Liver (tissue), 10 donors: ENCODE measurements at places on chromosomes 5 and 9.

DNA sequence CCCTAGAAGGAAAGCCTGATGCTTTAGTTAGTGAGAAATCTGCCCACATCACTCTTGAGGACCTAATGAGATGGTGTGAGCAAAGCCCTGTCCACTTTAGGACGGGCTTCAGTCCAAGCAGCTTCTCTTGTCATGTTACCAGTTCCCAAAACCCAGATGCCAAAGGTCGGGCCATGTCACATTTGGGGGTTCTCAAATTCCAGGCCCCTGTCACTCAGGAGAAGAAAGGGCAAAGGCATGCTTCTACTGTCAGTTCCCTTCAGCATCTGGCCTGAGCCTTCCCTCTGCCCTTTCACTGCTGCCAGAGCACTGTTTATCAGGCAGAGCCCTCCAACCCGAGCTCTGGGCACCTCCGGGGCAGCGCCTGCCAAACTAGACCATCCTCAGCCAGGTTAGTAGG, 556.0 kb downstream of the BNC2 start:
- DNase-seq: no peak

DNA sequence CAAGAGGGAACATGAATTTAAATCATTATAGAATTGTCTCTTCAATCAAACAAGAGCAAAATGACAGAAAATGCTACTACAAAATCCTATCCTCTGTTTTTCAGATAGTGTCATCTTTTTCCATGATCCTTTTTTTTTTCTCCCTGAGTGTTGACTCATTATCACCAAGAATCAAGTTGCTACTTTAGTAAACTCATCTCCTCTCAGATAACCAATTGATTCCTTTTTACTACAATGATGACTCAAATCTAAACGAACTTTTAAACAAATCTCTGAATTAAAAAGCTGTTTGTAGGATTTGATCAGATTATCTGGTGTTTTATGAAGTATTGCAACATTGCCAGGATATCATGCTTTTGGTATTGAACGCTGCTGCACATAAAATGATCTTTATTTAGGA, 23.9 kb upstream of the IL7R start:
- DNase-seq: no peak

DNA sequence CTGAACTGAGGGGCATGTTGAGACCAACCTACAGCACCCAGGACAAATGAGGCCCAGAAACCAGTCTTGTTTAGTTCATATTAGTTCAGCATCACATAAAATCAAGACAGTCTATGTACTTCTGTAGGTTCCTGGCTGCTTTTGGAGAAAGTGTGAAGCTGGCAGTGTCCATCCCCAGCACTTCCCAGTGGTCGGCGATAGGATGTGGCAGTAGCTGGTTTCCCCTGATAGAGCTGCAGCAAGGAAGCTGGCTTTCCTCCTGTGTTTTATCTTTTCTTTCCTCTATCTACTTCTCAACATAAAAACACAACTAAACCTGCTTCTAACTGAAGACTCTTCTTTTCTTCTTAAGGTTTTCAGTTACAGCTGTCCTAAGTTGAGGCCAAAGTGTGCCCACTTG, 43.0 kb upstream of the SLC46A2 start:
- DNase-seq: no peak

DNA sequence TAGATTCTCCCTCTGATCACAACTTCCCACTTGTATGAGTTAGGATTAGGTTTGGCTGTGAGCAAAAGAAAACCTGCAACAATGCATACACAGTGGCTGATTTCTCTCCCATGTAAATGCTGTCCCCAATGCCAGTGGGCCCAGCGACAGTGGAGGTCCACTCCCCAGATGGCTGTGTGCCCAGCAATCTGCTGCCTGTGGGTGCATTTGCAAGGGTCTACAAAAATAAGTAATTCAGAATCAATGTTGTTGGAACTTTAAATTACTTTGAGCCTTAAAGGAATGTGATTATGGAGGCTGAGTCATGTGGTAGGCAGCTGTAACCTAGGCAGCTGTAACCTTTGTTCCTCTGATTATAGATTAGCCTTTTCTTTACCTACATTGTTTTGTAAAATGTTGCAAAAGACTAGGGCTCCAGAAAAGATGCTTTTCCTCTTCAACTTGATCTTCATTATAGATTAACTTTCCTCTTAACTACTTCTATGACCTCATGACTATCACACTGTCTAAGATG, 14.2 kb upstream of the MXD3 start:
- no peak for DNase-seq
